ENCODE measurements at places on chromosomes 1 and 21.
A peak's percentile ranks its signal among the peaks of the same experiment; 100 is the strongest.

DNA sequence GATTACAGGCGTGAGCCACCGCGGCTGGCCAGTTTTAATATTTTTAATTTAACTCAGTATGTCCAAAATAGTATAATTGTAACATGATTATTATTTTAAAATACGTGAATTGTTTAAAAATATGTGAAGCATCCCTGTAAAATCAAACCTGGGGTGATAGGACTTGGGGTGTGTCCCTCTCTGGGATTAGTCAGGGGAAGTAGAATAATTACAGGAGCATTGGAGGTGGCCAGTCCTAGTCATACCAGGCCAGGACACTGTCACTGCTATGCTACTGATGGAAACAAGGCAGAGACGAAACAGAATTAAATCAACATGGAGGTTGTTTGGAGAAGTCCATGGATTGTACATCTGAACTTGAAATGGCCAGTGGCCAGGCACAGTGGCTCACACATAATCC, 16.8 kb downstream of the SZRD1 start:
- DNase-seq = no peak

- no peak for DNase-seq
Measured at GRCh38 chr1:40755067-40755466, 28.5 kb upstream of the KCNQ4 start.

GRCh38 chr1:60936163-60936562, 146.2 kb upstream of the NFIA start:
- DNase-seq = no peak

DNA sequence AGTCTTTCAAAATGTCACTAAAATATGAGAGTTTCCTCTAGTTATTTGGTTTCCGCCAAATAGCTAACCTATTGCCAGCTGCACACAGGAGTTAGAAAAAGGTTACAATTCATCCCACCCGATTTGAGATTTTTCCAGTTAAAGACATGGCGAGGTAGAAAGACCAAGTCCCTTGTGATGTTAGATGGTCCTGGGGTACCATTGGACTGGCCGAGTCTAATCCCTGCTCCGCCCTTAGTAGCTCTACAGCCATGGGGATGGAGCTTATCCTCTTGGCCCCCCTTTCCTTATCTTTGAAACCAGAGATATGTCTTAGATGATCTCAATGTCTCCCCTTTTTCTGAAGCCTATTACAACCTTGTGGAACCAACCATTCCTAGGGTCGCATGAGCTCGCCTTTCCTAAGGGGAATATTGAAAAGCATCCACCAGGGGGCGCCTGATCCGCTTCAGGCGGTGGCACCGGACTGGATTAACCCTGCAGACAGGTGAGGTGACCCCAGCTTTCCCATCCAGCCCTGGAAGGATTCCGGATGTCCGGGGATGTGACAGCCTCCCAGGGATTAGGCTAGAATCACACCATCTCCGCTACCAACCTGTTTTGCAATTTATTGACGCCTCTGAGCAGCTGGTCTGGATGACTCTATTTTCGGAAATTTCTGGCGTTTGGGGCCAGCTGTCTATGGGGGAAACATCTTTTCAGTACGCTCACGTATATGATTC, 68.3 kb upstream of the SIM2 start:
- no peak for DNase-seq

DNA sequence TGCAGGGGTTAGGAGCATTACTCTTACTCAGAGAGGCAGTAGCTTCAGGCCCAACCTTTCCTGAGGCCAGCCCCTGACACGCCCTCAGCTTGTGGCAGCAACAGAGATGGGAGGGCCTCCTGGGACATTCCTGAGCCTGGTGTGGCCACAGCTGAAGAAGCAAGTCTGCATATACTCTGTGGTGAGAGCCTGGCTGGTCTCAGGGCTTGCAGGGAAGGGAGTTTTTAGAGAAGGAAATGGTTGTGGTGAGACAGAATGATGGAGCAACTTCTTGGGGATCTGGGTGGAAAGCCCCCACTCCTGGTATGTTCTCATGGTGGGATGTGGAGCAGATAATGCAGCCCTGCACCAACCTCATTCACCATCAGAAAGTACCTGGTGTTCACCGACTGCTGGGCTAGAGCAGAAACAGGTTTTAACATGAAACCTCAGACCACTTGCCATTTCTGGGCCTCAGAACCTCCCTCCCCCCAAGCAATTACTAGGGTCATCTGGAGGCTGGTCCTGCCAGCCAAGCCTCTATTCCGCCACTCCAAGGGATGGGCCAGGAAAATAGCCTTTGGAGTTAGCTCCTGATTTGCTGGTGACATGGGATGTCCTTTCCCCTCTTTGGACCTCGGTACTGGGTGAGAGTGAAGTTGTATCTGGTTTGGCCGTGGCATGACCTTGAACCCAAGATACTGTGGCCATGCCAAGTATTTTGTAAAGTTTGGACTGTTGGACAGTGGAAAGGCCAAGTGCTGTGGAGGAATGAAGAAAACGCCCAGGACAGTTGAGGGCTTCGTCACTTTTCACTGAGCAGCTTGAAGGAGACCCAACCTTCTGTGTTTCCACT, 28.1 kb upstream of the RNF19B start:
- no peak for DNase-seq

DNA sequence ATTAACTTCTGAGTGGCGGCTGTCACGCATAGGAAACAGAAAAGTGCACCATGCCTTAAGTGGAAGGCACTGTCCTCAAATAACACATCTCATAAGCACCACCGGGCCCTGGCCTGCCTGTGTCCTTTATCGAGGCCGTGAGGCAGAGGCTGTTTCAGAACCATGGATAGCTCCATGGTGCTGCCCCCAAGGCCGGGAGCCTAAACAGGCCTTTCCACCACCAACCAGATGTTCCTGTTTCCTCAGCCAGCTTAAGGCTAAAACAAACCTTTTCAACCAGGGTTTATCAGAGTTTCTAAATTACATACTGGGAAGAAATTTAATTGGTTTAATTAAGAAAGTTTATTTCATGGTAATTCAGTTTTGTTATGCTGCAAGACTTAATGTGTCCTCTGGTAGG, 114.4 kb downstream of the DMRTA2 start:
- no peak for DNase-seq

DNA sequence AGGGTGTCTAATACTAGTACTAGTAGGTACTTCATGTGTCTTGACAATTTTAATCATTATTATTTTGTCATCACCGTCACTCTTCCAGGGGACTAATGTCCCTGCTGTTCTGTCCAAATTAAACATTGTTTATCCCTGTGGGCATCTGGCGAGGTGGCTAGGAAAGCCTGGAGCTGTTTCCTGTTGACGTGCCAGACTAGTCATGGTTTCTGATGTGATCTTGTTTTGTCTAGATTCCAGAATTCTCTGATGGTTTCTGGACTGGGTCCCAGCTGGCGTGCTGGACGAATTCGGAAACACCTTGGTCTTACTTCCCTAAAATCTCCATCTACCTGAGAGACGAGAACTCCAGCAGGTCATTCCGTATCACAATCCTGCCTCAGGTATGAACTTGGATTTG, 66.1 kb upstream of the FAM3B start:
- DNase-seq = no peak

GRCh38 chr1:24745711-24746413, 615 bp downstream of the CLIC4 start:
- peak; percentile 66 for DNase-seq

DNA sequence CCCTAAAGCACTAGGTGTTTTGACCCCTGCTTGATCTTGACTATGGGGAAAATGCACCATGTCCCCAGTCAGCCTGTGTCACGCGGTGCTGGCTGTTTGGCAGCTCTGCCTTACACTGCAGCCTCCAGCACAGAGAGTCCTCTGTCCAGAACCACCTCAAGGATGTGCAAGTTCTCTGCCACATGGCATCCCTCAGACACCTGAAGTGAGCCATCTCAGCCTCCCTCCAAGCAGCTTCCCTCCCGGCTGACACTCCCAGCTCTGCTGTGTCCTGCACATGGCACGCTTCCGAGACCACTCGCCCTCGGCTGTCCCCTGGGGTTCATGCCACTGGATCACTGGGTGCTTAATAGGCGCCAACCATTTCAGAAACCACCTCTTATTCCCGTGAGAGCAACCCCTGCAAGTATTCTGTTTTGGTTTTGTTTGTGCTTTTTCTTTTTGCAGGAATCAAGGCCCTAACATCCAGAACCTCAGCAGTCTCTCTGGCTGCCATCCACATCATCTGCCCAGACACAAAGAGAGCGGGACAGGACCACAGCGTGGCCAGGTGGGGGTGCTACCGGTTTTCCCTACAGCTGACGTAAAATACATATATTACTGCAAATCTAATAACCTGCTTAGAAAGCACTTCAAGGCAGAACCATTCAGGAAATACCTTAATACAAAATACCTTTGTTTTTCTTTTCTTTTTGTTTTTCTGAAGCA, 45.7 kb downstream of the CAPZB start:
- DNase-seq = peak; percentile 75

DNA sequence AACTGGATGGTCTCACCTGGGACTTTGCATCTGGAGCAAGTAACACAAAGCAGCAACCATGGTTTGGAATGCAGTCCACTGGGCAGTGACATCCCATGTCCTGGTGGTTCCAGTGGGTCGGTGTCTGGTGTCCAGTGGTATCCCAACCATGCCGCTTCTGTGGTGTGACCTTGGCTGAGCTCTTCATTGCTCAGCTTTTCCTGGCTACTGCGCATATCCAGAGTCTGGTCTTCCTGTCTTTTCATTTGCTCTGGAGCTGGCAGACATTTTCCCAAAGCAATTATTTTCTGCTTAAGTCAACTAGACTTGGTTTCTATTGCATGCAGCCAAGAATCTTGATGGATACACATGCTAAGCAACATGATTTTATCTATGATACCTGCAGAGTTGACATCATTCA, 28.4 kb upstream of the CD2 start:
- DNase-seq = no peak

DNA sequence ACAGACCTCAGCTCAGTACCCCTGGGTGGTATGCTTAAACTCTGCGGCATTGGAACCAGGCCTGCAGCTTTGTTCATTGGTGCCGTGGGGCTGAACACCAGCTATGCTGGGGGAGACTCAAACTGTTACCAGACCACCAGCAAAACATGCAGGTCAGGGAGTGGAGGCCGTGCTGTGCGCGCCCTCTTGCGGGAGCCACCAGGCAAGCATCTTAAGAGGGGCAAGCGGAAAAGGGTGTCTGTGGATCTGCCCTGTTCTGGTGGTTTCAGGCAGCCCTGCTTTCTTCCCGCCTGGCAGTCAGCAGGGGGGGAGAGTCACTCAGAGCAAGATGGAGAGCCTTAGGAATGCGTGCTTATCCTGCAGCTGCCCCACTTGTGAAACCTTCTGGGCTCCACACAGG, 276.9 kb upstream of the ZRANB2 start:
- no peak for DNase-seq

DNA sequence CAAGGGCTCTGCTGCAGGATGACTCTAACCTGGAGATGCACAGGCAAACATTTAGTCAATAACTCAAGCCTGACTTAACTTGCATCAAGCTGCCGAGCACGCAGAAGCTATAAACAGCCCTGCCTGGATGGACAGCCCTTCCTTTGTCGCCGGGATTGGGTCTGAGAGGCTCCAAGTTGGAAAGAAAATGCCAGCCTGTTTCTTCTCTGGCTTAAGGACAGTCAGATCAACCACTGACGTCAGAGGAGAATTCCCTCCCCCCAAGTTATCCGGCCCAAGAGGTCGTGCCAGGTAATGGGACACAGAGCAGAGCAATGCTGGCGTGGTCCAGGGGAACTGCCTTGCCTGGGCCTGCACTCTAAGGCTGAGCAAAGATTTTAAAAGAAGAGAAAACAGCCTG, 27.1 kb upstream of the LRRC38 start:
- no peak for DNase-seq

GRCh38 chr1:59831529-59831928, 16.8 kb downstream of the HOOK1 start:
- no peak for DNase-seq

DNA sequence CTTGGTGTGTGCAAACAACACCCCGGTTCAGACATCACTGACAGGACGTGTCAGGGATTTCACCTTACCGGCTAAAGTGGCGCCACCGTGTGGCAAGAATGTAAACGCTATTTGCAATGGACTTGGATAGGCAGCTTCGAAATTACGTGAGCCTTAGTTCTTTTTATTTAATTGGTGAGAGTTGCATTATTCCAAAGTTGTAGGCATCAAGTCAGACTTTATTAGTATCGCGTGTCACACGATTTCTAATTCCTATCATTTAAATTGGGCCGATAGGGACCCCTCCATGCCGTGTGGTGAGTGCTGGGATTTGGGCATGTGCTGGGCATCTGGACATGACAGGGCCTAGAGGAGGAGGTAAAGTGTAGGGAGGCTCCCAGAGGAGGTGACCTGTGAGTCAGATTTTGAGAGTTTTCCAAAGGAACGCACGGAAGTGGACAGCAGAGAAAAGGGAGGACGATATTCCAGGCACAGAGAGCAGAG, 14.5 kb upstream of the CPT2 start:
- DNase-seq = peak; percentile 85

GRCh38 chr1:239655023-239655422, 268.7 kb downstream of the CHRM3 start:
- no peak for DNase-seq

GRCh38 chr1:9020305-9020704, 5.9 kb downstream of the SLC2A7 start:
- DNase-seq = no peak

- DNase-seq = no peak
Measured at GRCh38 chr1:44230796-44231195, 17.5 kb downstream of the DMAP1 start.

DNA sequence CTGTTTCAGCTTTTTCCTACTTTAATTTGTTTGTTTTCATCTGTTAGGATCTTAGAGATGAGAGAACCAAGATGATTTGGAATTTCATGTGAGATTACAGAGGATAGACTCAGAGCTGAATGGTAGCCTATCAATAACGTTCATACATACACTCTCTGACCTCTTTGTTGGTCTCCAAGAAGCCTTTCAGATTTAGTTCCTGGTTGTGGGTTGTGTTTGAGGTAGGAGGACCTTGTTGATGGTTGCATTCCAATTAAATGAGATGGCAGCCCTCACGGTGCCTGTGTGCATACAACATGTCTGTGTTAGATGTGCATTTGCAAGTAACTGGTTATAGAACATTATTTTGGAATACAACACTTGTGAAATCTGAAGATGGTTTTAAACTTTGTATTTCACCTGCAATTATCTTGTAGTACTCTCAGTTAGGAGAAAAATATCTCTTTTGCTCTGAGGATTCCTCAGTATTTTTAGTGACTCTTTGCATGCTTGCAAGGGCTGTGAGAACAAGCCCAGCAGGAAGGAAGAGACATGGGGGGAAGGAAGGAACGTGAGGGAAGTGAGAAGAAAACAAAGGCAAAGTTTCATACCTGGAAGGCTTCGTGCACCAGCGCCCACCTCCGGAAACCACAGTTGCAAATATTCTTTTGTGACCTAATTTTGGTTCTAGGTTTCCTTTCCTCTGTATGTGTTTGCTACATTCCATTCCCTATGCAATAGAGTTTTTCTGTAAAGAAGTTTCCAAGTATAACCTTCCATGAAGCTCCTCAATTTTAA, 291.8 kb downstream of the DISC1 start:
- DNase-seq = no peak

- no peak for DNase-seq
Measured at GRCh38 chr1:29758781-29759499, 522.6 kb downstream of the PTPRU start.

- peak; percentile 11 for DNase-seq
Measured at GRCh38 chr21:45580576-45581321, 38.5 kb upstream of the SLC19A1 start.

All from ovary (tissue), 10 donors.